ENCODE measurements at places on chromosomes 12 and 14.
A peak's percentile ranks its signal among the peaks of the same experiment; 100 is the strongest.

GRCh38 chr14:101903111-101903561 is 61.2 kb upstream of the DYNC1H1 start:
- DNase-seq: no peak

- DNase-seq: no peak
Observed at GRCh38 chr12:43099691-43100163, 452.3 kb downstream of the ADAMTS20 start.

- no peak for DNase-seq
Observed at GRCh38 chr14:61098721-61099120, 117.7 kb downstream of the SLC38A6 start.

DNA sequence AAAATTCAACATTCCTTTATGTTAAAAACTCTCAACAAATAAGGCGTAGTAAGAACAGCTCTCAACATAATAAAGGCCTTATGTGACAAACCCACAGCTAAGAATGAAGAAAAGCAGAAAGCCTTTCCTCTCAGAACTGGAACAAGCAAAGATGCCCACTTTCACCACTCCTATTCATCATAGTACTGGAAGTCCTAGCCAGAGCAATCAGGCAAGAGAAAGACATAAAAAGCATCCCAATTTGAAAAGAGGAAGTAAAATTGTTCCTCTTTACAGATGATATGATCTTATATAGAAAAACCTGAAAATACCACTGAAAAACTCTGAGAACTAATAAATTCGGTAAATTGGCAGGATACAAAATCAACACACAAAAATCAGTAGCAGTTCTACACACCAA is 52.1 kb downstream of the STON2 start:
- no peak for DNase-seq

DNA sequence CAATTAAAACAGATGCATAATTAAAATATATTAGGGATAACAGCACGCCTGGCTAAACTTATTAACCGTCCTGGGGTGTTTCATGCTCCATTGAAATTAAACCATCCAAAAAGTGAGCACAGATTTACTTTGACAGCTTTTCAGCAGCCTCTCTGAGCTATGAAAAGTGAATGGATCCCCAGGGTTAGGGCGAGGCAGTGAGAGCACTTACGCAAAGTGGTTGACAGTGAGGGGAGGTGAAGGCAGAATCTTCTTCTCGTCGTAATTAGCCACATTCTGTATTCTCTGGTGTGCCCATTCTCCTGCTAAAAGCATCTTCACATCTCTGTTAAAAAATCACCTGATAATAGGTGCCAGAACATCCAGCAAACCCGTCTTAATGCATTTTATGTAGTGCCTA is 1.9 kb downstream of the TMTC2 start:
- DNase-seq: no peak

GRCh38 chr14:94025720-94026119 is 420 bp upstream of the OTUB2 start:
- no peak for DNase-seq

GRCh38 chr12:75571204-75571603 is 59.8 kb upstream of the KRR1 start:
- no peak for DNase-seq

DNA sequence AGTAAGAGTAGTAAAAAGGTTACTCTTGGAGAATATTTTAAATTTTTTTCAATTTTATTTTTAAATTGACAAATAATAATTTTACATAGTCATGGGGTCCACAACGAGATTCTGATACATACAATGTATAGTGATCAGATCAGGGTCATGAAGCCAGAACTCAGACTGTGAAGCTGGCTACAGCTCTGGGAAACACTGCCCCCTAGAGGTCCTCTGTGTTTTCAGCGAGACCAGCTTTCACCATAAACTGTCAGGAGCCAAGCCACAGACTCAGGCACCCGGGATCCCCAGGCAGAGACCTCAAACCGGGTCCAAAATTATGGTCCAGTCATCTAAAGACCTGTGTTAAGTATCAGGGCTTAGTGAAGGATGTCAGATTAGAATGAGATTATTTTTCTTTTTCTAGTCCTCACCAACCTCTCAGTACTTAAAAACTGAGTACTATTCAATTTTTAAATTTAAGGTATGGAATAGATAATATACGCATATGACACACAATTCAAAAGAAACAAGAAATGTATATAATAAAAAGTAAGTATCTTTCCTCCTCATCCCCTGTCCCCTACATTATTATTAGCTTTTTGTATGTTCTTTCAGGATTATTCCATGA is 397.1 kb downstream of the MDGA2 start:
- no peak for DNase-seq

- DNase-seq: no peak
Observed at GRCh38 chr12:130074661-130075406, 87.4 kb upstream of the FZD10 start.

GRCh38 chr12:119592232-119592631 is 1.3 kb upstream of the TMEM233 start:
- peak; percentile 35 for DNase-seq

- no peak for DNase-seq
Observed at GRCh38 chr12:104615048-104615561, 158.4 kb downstream of the CHST11 start.

DNA sequence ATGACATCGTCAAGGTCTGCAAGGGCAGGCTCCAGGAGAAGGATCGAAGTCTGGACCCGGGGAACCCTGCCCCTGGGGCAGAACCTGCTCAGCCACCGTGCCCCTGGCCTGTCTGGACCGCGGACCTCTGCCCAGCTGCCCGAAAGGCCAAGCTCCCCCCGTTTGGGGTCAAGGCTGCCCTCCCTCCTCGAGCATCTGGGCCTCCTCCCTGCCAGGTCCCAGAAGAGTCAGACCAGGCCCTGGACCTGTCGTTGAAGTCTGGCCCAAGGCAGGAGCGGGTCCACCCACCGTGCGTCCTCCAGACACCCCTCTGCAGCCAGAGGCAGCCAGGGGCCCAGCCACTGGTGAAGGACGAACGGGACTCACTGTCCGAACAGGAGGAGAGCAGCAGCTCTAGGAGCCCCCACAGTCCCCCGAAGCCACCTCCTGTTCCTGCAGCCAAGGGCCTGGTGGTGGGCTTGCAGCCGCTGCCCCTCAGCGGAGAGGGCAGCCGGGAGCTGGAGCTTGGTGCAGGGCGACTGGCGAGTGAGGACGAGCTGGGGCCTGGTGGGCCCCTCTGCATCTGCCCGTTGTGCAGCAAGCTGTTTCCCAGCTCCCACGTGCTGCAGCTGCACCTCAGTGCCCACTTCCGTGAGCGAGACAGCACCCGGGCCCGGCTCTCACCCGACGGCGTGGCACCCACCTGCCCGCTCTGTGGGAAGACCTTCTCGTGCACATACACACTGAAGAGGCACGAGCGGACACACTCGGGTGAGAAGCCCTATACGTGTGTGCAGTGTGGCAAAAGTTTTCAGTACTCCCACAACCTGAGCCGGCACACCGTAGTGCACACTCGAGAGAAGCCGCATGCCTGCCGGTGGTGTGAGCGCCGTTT is 856 bp downstream of the ZBTB42 start:
- DNase-seq: no peak

GRCh38 chr12:106643000-106643399 is 60.2 kb downstream of the RFX4 start:
- DNase-seq: no peak

- DNase-seq: no peak
Observed at GRCh38 chr14:93285044-93285443, 47.8 kb downstream of the BTBD7 start.

DNA sequence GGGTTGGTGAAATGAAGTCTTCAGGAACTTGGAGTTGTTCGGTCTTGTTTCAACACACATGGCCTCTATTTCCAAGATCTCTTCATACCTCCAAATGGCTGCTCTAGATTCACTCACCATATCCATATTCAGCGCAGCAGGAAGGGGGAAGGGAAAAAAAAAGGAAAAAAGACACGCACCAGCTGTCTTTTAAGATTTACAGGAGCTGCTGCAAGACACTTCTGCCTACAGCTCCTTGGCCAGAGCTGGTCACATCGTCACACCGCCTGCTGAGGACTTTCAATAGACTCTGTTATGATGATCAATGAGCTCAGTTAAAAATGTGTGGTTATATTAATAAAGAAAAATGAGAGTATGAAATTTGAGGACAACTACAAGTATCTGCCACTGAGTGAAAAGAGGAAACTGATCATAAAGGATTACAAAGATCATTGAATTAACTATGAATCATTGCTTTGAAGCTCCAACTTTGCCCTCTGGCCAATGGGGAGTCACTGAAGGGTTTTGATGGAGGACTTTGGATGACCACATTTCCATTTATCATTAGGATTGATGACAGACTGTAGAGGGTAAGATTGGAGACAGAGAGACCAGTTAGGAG is 182.1 kb upstream of the HMGA2 start:
- DNase-seq: no peak

- no peak for DNase-seq
Observed at GRCh38 chr12:32558903-32559302, 120.2 kb upstream of the DNM1L start.

DNA sequence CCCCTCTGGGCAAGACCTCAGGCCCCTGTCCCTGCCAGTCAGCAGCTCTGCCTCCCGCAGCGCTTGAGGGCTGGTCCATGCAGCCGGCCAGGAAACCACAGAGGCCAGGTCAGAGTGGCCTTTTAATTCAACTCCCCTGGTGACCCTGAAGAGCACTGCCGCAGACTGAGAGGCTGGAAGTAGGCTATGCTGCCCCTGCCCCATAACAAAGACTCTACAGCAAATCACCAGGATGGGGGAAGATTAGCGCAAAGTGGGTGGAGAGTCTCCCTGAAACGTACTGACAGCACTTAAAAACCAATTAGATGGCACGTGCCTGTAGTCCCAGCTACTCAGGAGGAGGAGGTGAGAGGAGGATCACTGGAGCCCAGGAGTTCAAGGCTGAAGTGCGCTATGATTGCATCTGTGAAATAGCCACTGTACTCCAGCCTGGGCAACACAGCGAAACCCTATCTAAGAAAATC is 70.5 kb downstream of the ITPK1 start:
- DNase-seq: no peak

DNA sequence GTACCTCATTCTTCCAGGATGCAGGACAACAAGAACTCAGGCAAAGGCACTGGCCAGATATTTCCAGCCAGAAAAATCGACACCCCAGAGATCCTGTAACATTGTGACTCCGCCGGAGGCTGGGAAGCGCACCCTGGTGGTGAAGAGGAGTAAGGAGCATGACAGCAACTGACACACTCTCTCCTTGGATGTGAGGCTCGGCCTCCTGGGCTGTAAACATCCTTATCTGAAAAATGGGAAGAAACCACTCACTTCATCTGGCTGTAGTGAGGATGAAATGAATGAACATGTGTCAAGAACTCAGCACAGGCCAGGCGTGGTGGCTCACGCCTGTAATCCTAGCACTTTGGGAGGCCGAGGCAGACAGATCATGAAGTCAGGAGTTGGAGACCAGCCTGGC is 27.5 kb downstream of the TCHP start:
- DNase-seq: no peak

GRCh38 chr14:41350476-41350875 is 256.2 kb upstream of the LRFN5 start:
- no peak for DNase-seq

DNA sequence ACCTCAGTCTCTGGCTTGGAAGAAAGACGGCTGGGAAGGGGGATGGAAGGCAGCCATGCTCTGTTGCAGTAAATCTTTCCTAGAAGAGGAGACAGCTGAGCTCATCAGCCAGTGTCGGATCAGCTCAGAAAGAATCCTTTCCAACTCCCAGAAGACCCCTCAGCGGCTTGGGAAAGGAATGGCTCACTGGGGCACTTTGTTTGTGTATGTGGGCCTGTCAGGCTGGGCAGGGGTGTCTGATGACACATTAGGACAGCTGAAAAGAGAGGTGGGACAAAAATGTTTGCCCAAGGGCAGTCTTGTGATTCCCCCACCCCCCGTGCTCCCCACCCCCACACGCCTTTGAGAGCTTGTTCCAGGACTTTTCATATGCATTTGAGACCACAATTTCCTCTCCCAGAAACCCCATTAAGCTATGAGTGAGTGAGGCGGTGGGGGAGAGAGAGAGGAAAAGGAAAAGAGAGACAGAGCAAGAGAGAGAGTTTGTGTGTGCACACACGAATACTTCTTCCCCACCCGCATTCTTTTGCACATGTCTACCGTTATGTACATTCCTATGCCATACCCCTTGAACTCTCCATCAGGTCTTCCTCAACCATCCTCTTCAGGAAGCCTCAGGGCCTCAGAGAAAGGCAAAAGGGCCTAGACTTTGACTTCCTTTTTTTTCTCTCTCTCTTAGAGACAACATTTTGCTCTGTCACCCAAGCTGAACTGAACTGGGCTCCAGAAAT is 198.9 kb downstream of the ZFP36L1 start:
- no peak for DNase-seq

DNA sequence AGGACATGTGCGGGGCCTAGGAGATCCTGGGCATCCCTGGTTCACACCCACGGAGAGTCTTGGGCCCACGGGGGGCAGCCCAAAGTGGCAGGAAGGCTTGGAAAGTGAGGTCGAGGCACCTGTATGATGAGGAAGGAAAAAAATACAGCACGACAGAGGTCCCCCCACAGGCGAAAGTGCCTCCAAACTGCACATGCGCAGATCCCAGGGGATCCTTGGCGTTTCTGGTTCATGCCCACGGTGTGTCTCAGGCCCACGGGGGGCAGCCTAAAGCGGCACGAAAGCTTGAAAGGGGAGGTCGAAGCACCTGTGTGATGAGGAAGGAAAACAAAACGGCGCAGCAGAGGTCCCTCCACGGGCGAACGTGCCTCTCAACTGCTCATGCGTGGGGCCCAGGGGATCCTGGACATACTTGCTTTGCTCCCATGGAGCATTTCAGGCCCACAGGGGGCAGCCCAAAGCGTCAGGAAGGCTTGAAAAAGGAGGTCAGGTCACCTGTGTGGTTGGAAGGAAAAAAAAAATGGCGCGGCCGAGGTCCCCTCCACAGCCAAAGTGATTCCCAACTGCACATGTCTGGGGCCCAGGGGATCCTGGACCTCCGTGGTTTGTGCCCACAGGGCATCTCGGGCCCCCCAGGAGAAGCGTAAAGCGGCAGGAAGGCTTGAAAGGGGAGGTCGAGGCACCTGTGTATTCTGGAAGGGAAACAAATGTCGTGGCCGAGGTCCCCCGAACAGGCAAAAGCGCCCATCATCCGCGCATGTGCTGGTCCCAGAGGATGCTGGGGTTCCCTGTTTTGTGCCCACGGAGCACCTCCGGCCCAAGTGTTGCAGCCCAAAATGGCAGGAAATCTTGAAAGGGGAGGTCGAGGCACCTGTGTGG is 582.6 kb downstream of the ALG10 start:
- DNase-seq: no peak

DNA sequence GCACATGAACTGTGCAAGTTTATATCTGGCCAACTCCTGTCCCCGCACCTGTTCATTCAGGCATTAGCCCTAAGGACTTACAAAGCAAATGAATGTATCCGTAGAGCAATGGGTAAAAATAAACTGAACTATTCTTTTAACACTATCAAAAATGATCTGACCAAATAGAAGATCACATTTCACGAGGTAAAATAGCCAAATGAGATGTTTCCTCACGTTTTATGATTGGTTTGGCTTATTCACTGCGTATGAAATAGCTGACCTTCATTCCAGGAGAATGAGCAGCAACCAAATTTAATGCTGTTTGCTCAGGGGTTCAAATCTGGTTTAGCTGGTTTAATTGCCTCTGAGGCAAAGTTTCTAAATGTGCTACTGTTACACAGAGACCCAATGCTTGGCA is 216.0 kb upstream of the EEA1 start:
- no peak for DNase-seq

Measured in D721Med (cell line).